ENCODE measurements at places on chromosomes 5 and 9.

- no peak for DNase-seq
Measured at GRCh38 chr5:178278358-178279023, 45.9 kb upstream of the PHYKPL start.

DNA sequence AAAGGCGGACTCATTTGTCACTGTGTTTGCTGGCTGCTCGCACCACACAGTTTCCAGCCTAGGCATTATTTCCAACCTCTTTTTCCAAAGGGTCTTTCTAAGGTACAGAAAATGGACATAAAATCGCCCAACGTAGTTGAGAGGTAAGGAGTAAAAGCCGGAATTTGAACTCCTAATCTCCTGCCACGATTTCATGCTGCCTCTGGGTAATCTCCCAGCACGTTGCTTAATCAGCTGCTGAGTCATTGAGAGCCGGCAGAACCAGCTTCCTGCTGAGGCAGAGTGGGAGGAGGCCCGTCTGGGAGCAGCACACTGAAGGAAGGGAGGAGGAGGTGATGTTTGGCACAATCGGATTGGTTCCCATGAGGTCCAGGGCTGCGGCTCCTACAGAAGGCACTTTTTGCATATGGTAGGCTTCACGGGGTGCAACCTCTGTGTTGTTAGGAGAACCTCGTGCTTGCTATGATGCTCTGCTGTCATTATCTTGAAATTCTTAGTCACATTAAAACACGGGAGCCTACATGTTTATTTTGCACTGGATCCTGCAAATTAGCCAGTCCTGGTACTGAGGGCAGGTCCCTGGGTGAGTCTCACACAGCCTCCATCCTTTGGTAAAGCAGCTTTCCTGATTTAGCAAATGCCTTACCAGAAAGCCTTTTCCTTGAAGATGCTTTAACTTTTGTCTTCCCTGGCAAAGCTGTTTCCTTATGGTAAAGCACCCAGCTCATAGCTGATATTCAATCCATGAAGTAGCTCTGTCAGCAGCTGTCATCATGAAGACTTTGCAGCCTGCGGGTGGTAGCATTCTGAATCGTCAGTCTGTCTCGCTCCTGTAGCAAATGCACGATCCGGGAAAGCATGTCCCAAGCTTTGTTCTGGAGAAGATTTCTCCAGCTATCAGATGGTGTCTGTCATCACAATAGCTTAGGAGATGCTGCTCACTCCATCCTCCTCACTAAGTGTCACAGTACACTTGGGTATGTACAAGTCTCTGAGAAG, 191.6 kb upstream of the MSX2 start:
- DNase-seq, result peak; percentile 67

DNA sequence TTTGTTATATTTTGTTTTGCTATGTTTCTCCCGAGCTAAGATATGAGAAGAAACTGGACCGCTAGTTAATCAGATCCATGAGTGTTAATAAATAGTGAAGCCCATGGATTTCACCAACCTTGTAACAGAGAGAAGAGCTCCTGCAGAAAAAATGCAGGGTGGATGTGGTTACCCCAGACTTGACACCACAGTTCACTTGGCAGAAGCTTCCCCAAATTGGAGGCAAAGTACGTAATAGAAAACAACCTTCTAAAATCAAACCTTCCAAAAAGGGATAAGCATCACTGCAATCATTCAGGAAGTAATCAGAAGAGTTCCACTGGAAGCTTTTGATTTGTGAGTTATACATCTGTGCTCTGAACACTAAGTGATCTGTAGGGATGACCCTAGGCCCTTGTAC, 267.5 kb downstream of the ACTL7B start:
- no peak for DNase-seq

DNA sequence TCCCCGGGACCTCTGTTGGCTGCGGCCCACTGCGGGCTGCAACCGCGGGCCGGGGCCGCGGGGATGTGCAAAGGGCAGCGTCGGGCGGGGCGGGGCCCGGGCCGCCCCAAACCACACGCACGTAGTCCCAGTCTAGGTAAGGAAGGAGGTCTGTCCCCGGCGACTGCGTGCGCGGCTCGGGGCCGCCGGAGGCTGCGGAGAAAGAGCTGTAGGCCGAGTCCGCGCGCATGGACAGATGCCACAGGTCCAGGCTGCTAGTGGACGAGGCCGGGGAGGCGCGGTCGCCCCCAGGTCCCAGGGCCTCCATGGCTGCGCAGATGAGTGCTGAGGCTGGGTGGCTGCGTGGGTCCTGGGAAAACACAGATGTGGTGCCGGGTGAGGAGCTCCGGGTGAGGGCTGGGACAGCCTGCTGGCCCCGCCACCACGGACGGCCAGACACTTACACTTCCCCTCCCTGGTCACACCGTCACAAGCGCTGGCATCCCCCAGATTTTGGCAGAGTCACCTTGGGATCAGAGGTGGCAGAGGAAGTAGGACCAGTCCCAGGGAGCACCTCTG, 4.5 kb downstream of the SHROOM1 start:
- no peak for DNase-seq

DNA sequence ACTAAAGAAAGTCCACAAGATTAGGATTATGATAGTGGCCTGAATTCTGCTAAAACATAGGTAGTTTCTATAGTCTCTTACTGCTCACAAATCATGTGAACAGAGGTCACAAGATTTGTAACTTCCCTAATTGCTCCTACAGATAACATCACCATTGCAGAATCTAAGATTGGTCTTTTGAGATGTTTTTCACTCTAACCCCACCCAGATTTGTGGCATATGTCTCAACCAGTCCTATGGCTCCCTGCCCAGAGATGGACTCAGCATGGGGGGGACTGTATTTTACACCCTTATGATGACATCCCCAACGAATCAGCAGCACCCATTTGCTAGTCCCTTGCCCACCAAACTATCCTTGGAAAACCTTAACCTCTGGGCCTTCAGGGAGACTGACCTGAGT, 1046.2 kb downstream of the CDH12 start:
- DNase-seq, result peak; percentile 40

GRCh38 chr5:5880077-5880763, 457.7 kb downstream of the ICE1 start:
- DNase-seq, result no peak

- no peak for DNase-seq
Measured at GRCh38 chr9:136499071-136499934, 16.5 kb upstream of the SEC16A start.

- DNase-seq, result no peak
Measured at GRCh38 chr9:137229903-137230704, 597 bp upstream of the SLC34A3 start.

- DNase-seq, result no peak
Measured at GRCh38 chr5:107809201-107810034, 138.7 kb upstream of the EFNA5 start.
